A549 treated with AZD2906 at 1 μM for 4 hours (cell line): ENCODE measurements at places on chromosomes 11 and 22. TPM values are rescaled to one million over a fixed set of nuclear protein-coding genes. Genes with fewer than 3 reads are reported as not detected.

The KRTAP5-8 gene
- total RNA-seq, result not detected in 5 replicates

The NAV2 gene
- 20.8 to 29.3 TPM (median 27.4 TPM) in 5 replicates for total RNA-seq

The GVQW3 gene
- 0.62 to 1.0 TPM (median 0.71 TPM) in 5 replicates for total RNA-seq

The CREBZF gene
- total RNA-seq, result 22.2 to 27.1 TPM (median 25.6 TPM) in 5 replicates

The BTBD18 gene
- total RNA-seq, result not detected in 5 replicates

The TMPRSS5 gene
- total RNA-seq, result 0.09 to 0.13 TPM (median 0.12 TPM) in 4 of 5 replicates, not detected in the other

The GP1BB gene
- 0.75 to 2.7 TPM (median 2.1 TPM) in 5 replicates for total RNA-seq

The TOB2 gene
- total RNA-seq, result 24.3 to 26.4 TPM (median 25.9 TPM) in 5 replicates

The WNT11 gene
- total RNA-seq, result 1.9 to 2.4 TPM (median 2.2 TPM) in 5 replicates

The OR52E1 gene
- not detected in 5 replicates for total RNA-seq

The ZNF280B gene
- total RNA-seq, result 1.1 to 1.8 TPM (median 1.3 TPM) in 5 replicates

The KMT2A gene
- 10.1 to 15.4 TPM (median 11.7 TPM) in 5 replicates for total RNA-seq

The RASD2 gene
- 0.65 to 0.80 TPM (median 0.67 TPM) in 5 replicates for total RNA-seq

The MYO7A gene
- total RNA-seq, result 1.2 to 1.4 TPM (median 1.2 TPM) in 5 replicates

The BIRC3 gene
- total RNA-seq, result 51.8 to 64.2 TPM (median 56.2 TPM) in 5 replicates

The SLC5A4 gene
- total RNA-seq, result not detected in 5 replicates

The KDM4D gene
- 0.13 to 0.52 TPM (median 0.33 TPM) in 5 replicates for total RNA-seq

The XKR3 gene
- total RNA-seq, result not detected in 5 replicates

The SCN3B gene
- 0.08 to 0.17 TPM (median 0.11 TPM) in 5 replicates for total RNA-seq

The DGCR6 gene
- 1.1 to 2.3 TPM (median 1.3 TPM) in 5 replicates for total RNA-seq

The TRIM29 gene
- total RNA-seq, result 20.8 to 26.8 TPM (median 26.3 TPM) in 5 replicates

The CPT1A gene
- total RNA-seq, result 28.4 to 32.1 TPM (median 30.9 TPM) in 5 replicates

The MRGPRE gene
- total RNA-seq, result 0.07 to 0.28 TPM (median 0.08 TPM) in 5 replicates

The RIBC2 gene
- 1.8 to 2.4 TPM (median 2.2 TPM) in 5 replicates for total RNA-seq

The CCDC116 gene
- total RNA-seq, result 0.06 to 0.07 TPM (median 0.07 TPM) in 3 of 5 replicates, not detected in the others

The C11orf16 gene
- not detected in 5 replicates for total RNA-seq

The CYP2D6 gene
- total RNA-seq, result 0.30 to 0.70 TPM (median 0.32 TPM) in 5 replicates

The ANO1 gene
- total RNA-seq, result 2.6 to 3.7 TPM (median 3.0 TPM) in 5 replicates

The MMP8 gene
- total RNA-seq, result not detected in 5 replicates

The DBX1 gene
- total RNA-seq, result not detected in 5 replicates

The OR6A2 gene
- not detected in 5 replicates for total RNA-seq
